ENCODE measurements at places on chromosomes 1 and 21.
A peak's percentile ranks its signal among the peaks of the same experiment; 100 is the strongest.

GRCh38 chr1:60428127-60428526 lies 354.6 kb upstream of the C1orf87 start:
- H3K36me3 ChIP-seq = no peaks in the 10 kb centered on the region
- H3K4me3 ChIP-seq = no peak overlapping the region
- H3K27me3 ChIP-seq = no peaks in the 10 kb centered on the region
- H3K4me1 ChIP-seq = no peaks in the 10 kb centered on the region
- no peak for DNase-seq

DNA sequence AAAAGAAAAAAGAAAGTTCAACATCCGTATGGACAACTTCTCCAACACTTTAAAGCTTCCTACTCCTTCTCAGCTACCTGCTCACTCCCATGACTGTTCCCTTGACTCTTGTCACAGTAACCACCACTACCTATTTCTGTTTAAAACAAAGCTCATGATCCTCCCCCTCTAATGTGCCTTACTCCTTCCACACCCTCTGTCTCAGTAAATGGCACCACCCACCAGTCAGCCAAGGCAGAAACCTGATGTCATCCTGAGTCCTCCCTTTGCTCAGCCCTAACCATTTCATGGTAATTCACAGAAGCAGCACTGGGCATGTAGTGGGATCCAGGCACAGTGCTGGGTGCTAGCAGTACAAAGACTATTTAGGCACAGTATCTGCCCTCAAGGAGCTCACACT lies 63.0 kb upstream of the PPM1J start:
- no peak for DNase-seq
- no peaks in the 10 kb centered on the region for H3K36me3 ChIP-seq
- H3K27me3 ChIP-seq = no peaks in the 10 kb centered on the region
- no peaks in the 10 kb centered on the region for H3K4me1 ChIP-seq
- no peak overlapping the region for H3K4me3 ChIP-seq
- H3K27ac ChIP-seq = no peak overlapping the region

GRCh38 chr1:170893655-170894297 lies 41.6 kb upstream of the MROH9 start:
- DNase-seq = no peak
- no peak overlapping the region for H3K4me3 ChIP-seq
- H3K4me1 ChIP-seq = no peaks in the 10 kb centered on the region
- H3K27me3 ChIP-seq = peaks cover 14% of the 10 kb centered on the region

DNA sequence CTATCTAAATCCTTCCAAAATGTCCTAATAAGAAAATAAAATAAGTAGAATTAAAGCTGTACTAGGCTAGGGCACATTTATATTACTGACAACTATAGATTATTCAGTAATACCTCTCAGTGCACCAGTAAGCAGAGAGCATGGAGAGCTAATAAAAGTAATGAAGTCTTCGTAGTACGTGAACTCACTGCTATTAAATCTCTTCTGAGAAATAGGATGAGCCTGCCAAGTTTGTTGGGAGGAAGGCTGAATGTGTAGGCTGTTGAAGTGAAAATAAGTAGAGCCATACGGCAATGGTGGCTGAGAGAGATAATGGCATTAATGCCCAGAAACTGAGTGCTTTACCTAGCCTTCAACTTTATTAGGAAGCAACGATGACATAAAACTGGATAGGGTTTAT lies 73.9 kb upstream of the NR5A2 start:
- no peaks in the 10 kb centered on the region for H3K4me1 ChIP-seq
- H3K4me3 ChIP-seq = no peak overlapping the region
- no peak for DNase-seq
- H3K27me3 ChIP-seq = peaks cover 24% of the 10 kb centered on the region

- DNase-seq = no peak
- H3K4me1 ChIP-seq = no peaks in the 10 kb centered on the region
- H3K36me3 ChIP-seq = peaks cover 7% of the 10 kb centered on the region
- no peak overlapping the region for H3K4me3 ChIP-seq
- H3K27ac ChIP-seq = no peak overlapping the region
Observed at GRCh38 chr21:39164523-39164922, 18.7 kb downstream of the PSMG1 start.

GRCh38 chr21:21968810-21969209 lies 970.6 kb downstream of the NCAM2 start:
- H3K4me1 ChIP-seq = no peaks in the 10 kb centered on the region
- DNase-seq = no peak
- H3K4me3 ChIP-seq = no peak overlapping the region
- no peaks in the 10 kb centered on the region for H3K27me3 ChIP-seq
- no peak overlapping the region for H3K27ac ChIP-seq

DNA sequence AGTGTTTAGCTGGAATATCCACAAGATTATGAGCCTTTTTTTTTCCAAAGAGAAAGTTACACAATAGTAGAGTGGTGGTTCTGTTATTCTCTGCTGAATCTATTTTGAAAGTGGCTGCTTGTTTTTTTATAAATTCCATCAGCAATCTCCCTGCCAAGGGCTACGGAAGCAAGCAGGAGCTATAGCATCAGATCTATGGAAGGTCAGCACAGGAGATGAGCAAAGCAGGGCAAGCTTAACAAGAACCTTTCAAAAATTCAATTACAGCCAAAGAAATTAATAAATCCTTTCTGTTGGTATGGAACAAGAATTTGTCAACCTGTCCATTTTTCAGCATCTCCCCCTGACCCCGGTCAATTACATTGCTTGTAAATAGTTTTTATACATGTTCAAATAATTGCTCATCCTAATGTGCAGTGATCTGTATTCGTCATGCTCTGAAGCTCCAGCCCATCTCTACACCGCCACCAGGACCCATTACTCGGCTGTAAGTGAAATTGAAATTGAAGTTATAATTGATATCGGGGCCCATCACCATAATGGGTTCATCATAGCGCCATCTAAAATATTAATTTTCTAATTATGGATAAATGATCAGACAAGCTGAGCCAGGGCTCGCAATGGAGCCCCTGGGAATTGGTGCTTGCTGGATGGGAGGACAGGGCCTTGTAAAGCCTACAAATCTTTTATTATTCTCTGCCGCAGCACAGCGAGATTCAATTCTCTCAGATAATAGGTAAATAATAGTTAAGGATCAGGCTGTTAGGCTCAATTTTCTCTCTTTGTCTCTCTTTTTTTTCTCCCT lies 215.1 kb downstream of the ATG4C start:
- H3K27me3 ChIP-seq = peaks cover 21% of the 10 kb centered on the region
- H3K4me3 ChIP-seq = no peak overlapping the region
- DNase-seq = no peak
- H3K36me3 ChIP-seq = no peaks in the 10 kb centered on the region
- no peak overlapping the region for H3K27ac ChIP-seq

- no peak for DNase-seq
- H3K27me3 ChIP-seq = peaks cover 27% of the 10 kb centered on the region
- no peaks in the 10 kb centered on the region for H3K36me3 ChIP-seq
- H3K4me3 ChIP-seq = no peak overlapping the region
- H3K4me1 ChIP-seq = no peaks in the 10 kb centered on the region
Observed at GRCh38 chr21:32978331-32979270, 47.1 kb upstream of the OLIG2 start.

DNA sequence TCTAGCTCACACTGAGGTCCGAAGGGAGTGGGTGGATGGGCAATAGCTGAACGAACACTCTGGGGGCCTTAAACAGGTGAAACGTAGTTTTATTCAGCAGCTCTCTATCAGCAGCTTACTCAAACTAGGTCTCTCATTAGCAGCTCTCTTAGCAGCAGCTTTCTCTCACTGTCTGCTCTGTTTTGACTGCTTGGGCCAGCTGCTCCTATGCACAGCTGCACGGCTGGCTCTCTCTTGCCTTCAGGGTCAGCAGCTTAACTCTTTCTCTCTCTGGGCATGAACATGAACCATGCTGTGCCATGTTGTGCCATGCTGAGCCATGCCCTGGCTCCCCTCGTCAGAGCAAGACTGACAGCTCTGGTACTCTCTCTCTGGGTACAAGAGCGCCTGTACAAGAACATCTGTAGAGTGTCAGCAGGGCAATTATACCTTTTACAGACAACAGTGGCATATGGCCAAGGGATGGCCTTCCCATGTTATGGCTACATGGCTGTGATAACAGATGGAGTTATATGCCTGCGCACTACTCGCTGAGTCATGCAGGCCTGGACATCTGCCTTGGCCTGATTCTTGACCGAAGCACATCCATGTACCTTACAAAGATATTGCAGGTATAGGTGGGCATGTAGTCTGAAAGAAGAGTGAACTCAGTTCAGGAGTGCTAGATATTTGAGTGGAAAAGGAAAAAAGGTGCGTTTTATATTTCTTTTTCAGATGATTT lies 152.4 kb downstream of the LEPR start:
- no peak for DNase-seq
- no peaks in the 10 kb centered on the region for H3K36me3 ChIP-seq
- no peaks in the 10 kb centered on the region for H3K27me3 ChIP-seq

DNA sequence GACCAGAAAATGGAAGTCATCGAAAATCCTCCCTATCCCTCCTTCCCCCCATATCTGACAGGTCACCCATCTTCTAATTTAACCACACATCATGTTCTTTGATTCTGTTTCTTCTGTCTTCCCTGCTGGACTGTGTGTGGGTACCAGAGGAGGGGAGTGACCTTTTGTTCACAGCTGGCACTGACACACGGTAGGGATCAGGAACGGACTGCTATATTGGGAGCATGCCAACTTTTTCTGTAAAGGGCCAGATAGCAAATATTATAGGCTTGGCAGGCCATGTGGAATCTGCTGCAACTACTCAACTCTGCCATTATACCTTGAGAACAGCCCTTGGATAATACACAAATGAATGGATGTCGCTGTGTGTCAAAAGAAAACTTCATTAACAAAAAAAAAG lies 7.5 kb upstream of the TOMM20 start:
- peaks cover 31% of the 10 kb centered on the region for H3K36me3 ChIP-seq
- no peak overlapping the region for H3K4me3 ChIP-seq
- H3K27me3 ChIP-seq = no peaks in the 10 kb centered on the region
- DNase-seq = no peak
- no peak overlapping the region for H3K27ac ChIP-seq

GRCh38 chr1:206719169-206719839 lies 34.6 kb downstream of the MAPKAPK2 start:
- peaks cover 69% of the 10 kb centered on the region for H3K4me1 ChIP-seq
- no peak for DNase-seq
- H3K27ac ChIP-seq = peak overlapping the region; percentile 82
- no peak overlapping the region for H3K4me3 ChIP-seq
- H3K36me3 ChIP-seq = no peaks in the 10 kb centered on the region

DNA sequence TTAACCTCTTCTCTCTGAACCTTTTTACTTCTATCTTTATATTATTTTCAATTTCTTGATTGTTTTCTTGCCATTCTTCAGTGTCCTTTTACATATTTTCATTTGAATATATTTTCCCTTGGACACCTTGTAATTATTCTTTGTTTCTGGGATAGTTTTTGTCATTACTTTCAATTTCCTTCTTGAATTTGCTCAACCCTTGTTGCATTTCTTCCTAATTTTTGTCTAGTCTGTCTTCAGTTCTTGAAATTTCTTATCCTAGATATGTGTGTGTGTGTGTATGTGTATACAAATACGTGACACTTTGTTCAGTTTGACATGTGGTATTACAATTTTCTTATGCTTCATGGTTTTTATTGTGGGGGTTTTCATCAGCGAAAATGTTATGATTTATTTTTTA lies 1.9 kb upstream of the GALNT2 start:
- peaks cover 8% of the 10 kb centered on the region for H3K36me3 ChIP-seq
- DNase-seq = no peak
- H3K27ac ChIP-seq = no peak overlapping the region
- H3K27me3 ChIP-seq = peaks cover 18% of the 10 kb centered on the region
- H3K4me1 ChIP-seq = peaks cover 36% of the 10 kb centered on the region

- H3K4me3 ChIP-seq = no peak within 1 kb of the TSS
- H3K27me3 ChIP-seq = no peaks in the 10 kb centered on the region
- DNase-seq = no peak
- H3K4me1 ChIP-seq = no peaks in the 10 kb centered on the region
- H3K36me3 ChIP-seq = no peaks in the 10 kb centered on the region
- H3K27ac ChIP-seq = no peak within 1 kb of the TSS
Observed at GRCh38 chr1:79006564-79006963, at the start of gene ADGRL4. Gene ADGRL4, minus strand, starts transcription at chr1:79006730. Its CDS starts 76 bp downstream, at chr1:79006654.
